NCI-H1930 (cell line): ENCODE measurements at places on chromosomes 7 and 10.

DNA sequence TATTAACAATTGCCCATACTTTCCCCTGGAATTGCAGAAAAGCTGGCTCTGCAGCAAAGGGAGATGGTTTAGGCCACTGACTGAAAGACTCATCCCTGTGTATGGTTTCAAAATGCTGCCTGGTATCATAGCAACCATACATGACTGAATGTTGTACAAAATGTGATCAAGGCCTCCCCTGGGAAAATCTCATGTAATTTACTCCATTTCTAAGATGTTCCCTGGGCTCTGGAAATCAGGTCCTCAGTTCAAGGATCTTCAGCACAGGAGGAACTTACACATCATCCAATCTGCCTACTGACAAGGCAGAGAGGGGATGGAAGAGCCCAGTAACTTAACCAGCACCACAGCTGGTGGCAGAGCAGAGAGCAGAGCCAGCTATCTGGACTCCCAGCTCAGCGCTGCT, 111.8 kb downstream of the JAZF1 start:
- DNase-seq: peak; percentile 75

DNA sequence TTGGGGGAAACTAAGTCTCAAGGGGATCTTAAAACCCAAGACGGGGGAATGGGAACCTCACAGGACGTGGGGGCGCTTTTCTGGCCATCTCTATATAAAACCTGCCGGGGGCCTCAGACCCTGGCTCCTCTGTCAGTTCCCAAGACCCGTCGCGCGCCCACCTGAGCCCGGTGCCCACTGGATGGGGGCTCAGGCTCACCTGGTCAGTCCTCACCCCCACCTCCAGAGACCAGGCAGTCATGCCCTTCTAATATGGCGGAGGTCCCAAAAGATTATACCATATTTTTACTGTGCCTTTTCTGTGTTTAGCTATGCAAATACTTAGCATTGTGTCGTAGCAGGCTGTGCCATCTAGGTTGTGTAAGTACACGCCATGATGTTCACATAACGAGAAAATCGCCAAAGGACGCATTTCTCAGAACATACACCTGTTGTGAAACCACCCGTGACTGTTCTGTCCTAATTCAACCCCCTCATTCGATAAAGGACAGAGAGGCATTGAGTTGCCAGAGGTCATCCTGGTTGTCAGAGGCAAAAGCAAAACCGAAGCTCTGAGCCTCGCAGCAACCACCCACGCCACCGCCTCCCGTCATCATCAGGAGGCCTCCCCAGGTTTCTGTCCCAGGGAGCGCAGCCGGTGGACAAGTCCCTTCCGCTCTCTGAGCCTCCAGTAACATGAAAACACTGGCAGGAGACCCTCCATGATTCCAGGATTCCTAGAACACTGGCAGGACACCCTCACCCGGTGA, 28.9 kb downstream of the OAT start:
- DNase-seq: no peak

DNA sequence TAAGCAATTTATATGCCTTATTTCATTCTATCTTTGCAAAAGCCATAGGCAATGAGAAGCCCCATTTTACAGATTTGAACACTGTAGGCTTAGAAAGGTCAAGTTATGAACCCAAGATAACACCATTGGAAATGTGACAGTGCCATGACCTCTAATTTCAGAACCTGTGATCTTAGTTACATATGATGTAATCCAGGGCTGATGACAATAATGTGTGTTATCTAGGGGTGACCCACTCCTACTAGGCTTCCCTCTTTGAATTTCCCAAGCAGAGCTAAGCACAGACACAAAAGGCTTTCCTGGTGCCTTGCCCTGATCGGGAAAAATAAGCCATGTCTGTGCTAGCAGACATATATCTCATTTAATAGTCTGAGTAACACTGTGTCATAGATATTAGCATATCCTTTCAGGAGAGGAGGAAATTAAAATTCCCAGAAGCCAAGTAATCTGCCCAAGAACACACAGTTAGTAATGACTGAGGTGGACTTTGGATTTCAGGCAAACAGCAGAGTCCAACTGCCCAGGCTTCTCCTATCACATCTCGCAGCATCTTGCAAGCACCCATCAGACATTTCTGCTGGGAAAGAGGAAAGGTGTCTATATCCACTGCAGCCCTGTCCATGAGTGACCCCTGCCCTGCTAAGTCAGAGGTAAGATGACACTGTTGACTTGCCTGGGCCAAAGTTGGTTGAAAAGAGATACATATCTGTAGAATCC, 2.8 kb upstream of the TECTB start:
- DNase-seq: no peak

DNA sequence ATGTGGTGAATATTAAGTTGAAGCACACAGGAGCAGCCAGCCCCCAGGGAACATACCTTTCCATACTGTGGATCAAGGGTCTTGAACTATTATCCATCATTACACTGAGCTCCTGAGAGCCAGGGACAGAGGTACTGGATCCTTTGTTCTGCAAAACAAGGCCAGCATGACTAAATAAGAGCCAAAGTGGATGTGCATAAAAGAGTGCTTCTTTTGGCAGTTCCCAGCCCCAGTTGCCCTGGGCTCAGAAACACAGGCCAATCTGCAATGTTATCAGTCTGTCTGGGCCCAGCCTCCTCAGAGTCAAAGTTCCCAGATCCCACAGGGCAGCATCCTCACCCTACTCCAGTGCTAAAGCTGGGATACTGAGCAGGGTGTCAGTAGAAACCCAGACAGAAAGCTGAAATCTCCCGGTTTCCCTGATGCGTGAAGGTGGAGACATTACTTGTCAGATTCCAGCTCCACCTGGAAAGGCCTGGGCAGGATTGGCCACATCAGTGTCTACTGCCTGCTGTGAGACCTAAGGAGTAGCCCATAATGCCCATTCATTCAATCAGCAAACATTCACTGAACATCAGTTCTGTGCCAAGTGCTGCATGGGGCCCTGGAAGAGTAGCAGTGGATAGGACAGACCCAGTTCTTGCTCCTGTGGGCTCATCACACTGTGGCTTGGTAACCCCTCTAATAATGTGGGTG, 342.7 kb downstream of the CXCL12 start:
- DNase-seq: no peak

DNA sequence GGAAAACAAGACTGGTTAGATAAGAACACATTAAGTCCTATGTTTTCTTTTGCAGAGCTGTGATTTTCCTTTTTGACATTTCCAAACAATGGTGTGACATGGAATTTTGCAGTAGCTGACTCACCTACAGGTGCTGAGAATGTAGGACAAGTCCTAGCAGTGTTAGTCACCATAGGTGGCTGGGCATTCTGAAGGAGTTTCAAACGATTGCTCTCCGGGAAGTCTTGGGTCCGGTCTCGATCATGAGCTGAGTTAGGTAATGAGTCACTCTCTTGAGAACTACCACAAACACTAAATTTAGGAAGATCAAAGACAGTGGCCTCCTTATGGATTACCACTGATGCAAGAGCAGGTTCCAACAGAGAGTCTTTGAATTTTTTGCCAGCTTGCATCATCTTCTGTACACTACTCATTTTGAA, 3.6 kb downstream of the FIGNL1 start:
- DNase-seq: no peak

GRCh38 chr7:1817061-1817712, 147.1 kb downstream of the ELFN1 start:
- no peak for DNase-seq

GRCh38 chr10:21518149-21518640, 7.3 kb downstream of the SKIDA1 start:
- DNase-seq: peak; percentile 18
